ENCODE measurements at places on chromosomes 7 and 10.

DNA sequence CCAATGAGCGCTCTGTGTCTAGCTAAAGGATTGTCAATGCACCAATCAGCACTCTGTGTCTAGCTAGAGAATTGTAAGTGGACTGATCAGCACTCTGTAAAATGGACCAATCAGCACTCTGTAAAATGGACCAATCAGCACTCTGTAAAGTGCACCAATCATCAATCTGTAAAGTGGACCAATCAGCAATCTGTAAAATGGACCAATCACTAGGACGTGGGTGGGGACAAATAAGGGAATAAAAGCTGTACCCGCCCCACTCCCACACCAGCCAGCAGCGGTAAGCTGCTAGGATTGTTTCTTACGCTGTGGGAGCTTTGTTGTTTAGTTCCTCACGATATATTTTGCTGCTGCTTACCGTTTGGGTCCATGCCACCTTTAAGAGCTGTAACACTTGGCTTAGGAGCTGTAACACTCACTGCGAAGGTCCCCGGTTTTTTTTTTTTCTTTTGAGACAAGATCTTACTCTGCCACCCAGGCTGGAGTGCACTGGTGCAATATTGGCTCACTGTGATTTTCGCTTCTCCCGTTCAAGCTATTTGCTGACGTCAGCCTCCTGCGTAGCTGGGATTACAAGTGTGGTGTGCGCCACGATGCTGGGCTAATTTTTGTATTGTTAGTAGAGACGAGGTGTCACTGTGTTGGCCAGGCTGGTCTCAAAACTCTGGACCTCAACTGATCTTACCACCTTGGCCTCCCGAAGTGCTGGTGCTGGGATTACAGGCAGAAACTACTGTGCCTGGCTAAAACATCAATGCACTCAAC lies 184.8 kb downstream of the PTPN20 start:
- no peak for DNase-seq

- no peak for DNase-seq
Observed at GRCh38 chr7:143279186-143280098, 5.3 kb upstream of the TMEM139 start.

GRCh38 chr7:99473315-99473596 lies 566 bp downstream of the ZNF789 start:
- DNase-seq: no peak

DNA sequence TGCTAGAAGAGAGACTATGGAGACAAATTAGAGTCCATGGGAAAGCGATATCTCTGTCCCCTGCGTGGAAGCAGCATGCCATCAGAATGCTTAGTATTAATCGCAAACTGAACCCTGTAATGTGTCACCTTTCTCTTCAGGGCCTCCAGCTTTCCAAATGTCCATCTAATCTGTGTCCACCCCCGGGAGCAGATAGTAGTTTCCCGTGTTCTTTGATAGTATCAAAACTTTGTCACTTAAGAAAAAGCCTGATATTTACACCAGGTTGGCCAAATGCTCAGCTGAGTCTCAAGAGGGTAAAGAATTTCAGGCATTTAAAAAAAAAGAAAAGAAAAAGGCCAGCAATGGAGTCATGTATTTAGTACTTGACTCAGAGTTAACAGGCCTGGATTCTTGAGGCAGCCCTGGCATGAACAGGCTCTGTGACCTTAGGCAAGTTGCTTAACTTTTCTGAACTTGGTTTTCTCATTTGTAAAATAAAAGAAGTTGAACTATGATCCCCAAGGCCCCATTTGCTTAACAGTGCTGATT lies 10.4 kb upstream of the GSAP start:
- DNase-seq: no peak

- DNase-seq: no peak
Observed at GRCh38 chr7:135728136-135728669, at the start of gene SLC13A4. Gene SLC13A4 (minus strand): TSS chr7:135728186. CDS start chr7:135727496, 690 bp downstream.

DNA sequence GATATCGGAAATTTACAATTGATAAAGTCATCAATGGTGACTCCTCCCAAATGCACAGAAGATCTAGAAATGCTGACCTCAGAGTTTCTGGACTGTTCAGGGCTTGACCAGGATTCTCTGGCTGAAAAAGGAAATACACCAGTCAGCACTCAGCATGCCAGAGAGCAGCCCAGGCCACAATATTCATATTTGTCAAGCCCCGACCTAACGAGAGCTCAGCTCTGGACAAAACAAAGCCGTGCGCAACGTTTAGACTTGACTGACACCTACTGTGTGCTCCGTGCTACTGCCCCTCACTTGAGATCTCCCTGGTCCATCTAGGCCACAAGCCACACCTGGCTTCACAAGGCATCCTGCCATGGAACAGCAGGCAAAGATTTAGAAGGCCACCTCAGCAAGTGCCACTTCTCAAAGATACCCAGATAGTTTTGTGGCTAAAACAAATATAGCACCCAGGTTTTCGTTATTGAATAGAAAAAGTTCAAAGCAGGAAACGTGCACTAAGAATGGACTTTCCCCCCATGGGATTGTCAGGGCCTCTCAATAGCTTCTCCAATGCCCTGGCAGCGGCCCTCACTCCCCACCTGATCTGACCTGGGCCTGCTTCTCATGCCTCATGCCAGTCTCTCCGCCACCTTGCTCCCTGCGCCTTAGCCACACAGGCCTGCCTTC lies 218.3 kb downstream of the FAM107B start:
- DNase-seq: no peak

- no peak for DNase-seq
Observed at GRCh38 chr7:126804604-126805003, 448.1 kb downstream of the GRM8 start.

DNA sequence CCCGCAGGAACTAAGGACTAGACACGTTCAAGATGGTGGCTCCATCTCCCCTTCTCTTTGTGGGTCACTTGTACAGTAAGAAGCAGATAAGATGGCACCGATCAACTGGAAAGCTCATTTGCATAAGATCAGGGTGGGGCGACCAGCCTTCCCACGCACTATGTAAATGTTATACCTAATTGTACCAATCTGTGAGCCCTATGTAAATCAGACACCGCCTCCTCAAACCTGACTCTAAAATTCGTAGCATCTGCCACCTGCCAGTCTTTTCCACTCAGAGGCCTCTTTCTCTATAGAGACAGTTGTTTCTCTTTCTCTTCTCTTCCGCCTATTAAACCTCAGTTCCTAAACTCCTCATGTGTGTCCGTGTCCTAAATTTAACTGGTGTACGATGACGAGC lies 324.5 kb downstream of the PHF14 start:
- DNase-seq: no peak

DNA sequence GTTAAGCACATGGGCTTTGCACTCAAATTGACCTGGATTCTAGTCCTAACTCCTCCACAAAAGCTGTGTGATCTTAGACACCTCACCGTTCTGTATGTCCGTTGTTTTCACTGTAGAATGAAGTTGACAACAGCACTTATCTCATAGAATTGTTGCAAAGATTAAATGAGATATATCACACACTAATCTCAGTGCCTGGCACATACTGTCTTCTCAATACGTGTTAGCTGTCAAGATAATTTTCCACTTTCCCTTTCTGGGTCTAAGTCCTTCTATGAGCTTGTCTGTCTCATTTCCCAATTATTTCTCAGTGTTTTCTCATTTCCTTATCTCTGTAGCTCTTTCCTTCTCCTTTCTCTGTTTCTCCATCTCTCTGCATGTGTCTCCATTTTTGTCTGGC lies 296.6 kb downstream of the KCNMA1 start:
- no peak for DNase-seq

GRCh38 chr7:51033727-51034520 lies 251.2 kb upstream of the GRB10 start:
- DNase-seq: no peak

DNA sequence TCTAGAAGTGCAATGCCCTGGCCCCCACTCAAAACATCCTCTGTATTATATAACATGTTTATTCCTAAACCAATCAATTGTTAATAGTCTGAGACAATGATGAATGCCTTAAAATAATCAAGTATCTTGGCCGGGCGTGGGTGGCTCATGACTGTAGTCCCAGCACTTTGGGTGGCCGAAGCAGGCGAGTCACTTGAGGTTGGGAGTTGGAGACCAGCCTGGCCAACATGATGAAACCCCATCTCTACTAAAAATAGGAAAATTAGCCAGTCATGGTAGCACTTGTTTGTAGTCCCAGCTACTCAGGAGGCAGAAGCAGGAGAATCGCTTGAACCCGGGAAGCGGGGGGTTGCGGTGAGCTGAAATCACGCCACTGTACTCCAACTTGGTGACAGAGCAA lies 29.4 kb upstream of the CACNA2D1 start:
- no peak for DNase-seq

GRCh38 chr7:68256295-68256694 lies 1259.7 kb downstream of the TYW1 start:
- no peak for DNase-seq

DNA sequence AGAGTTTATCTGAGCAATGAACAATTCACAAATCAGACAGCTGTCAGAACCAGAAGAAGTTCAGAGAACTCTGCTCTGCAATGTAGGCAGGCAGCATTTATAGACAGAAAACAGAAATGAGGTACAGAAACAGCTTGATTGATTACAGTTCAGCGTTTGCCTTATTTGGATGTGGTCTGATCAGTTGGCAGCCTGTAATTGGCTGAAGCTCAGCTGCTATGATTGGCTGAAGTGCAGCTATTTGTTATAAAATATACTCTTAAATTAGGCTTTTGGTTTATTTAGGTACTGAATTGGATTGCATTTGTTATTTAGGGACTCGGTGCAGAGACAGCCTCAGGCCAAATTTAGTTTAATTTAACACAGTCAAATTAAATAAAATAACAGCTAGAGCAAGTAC lies 85.8 kb upstream of the JAZF1 start:
- no peak for DNase-seq
